K562 (cell line): ENCODE measurements at places on chromosomes 4 and X.

- DNase-seq: no peak
These were observed 236.4 kb downstream of the PDGFC start for GRCh38 chr4:156734965-156735895.

GRCh38 chr4:150769248-150769647 lies 187.3 kb downstream of the MAB21L2 start:
- no peak for DNase-seq

DNA sequence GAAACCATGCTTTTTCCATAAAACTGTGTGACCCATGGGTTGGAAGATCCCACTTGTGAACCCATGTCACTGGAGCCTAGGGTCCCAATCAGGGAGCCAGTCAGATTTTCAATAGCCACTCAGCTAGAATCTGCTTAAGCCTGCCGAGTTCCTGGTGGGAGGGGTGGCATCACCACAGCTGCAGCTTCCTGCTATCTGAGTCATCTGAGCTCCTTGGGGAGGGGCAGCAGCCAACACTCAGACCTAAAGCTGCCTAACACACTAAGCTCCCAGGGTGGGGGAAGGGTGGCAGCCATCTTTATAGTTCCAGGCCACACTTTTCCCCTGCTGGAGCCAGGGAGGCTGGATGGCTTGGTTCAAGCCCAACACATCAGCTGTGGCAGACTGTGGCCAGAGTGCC lies 350.1 kb downstream of the C4orf33 start:
- DNase-seq: no peak

DNA sequence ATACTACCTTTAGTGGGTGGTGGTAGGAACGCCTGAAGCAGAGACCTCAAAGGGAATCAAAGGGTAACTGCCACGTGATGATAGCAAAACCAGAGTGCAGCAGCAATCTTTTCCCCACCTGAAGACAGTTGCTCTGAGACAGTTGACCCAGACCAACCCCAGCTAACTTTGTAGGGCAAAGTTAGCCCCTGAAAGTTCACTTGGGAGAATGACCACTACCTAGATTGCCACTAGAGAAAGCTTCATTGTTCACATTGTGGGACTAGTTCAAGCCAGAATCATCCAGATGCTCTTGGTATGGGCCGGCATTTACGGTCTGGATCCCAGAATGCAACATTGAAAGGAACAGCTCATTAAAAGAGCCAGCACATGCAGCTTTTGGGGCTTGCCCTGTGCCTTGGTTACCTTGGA lies 4.1 kb downstream of the SEPTIN6 start:
- no peak for DNase-seq

- peak; percentile 35 for DNase-seq
These were observed 2.1 kb downstream of the GPR101 start for GRCh38 chrX:137031517-137032340.
